Stimulated activated CD8-positive, alpha-beta memory T cell treated with anti-CD3 and anti-CD28 coated beads, Interleukin-4, amount 100 ng/mL, for 24 hours (primary cell): ENCODE measurements at places on chromosomes 6 and 20.

GRCh38 chr6:24899997-24900325 is 35.8 kb downstream of the RIPOR2 start:
- DNase-seq: no peak

- no peak for DNase-seq
Measured at GRCh38 chr20:54305421-54305820, 97.5 kb downstream of the PFDN4 start.

GRCh38 chr20:23003881-23004460 is 31.1 kb upstream of the SSTR4 start:
- no peak for DNase-seq

DNA sequence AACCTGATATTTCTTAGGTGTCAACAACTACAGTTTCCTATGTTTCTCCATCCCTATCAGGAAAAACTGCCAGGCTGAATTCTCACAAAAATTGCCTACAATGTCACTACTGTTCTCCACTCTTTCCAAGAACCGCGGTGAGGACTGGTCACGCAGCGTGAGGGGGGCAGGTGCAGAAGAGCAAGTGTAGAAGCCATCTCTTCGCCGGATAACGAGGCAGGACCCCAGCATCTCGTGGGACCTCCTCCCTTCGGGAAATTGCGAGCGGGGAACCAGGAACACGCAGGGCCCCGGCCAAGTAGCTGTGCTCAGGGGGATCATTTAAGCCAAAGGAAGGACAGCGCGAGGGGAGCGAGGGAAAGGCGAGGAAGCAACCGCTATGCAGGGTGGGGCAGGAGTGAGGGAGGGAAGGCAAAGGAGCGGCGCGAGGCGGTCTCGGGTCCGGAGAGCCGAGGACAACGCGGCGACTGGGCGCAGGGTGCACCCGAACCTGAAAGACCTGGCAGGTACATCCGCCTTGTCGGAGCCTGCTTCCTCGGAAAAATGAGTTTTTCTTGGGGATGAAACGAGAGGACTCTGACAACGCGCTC is 559 bp downstream of the APMAP start:
- no peak for DNase-seq

GRCh38 chr6:47780510-47781356 is 1.1 kb upstream of the OPN5 start:
- DNase-seq: no peak

- no peak for DNase-seq
Measured at GRCh38 chr20:39874049-39874893, 814.8 kb downstream of the MAFB start.

GRCh38 chr6:87731080-87731479 is 29.0 kb upstream of the AKIRIN2 start:
- DNase-seq: no peak

DNA sequence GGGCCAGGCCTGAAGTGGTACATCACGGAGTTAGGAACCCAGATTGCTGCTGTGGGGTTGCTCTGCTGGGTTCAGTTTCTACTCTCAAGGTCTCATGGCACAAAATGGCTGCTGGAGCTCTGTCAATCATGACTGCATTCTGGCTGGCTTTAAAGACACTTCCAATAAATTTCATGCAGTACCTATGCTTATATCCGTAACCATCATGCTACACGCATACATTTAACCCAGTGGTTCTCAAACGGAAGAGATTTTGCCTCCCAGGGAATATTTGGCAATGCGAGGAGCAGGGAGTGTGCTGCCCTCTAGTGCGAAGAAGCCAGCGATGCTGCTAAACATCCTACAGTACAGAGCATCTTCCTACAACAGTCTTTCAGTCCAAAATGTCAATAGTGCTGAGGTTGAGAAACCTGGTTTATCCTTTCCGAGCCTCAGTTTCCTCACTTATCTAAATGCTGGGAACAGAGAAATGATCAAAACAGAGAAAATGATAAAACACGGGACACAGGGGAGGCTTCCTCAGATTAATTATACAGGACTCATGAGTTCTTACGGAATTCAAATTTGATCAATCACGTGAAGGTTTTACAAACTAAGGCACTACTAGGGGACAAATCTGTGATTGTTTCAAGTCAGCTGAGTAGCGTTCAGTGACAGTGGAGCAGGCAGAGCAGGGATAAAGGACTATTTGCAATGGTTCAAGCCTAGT is 9.6 kb upstream of the SLC2A10 start:
- DNase-seq: no peak

DNA sequence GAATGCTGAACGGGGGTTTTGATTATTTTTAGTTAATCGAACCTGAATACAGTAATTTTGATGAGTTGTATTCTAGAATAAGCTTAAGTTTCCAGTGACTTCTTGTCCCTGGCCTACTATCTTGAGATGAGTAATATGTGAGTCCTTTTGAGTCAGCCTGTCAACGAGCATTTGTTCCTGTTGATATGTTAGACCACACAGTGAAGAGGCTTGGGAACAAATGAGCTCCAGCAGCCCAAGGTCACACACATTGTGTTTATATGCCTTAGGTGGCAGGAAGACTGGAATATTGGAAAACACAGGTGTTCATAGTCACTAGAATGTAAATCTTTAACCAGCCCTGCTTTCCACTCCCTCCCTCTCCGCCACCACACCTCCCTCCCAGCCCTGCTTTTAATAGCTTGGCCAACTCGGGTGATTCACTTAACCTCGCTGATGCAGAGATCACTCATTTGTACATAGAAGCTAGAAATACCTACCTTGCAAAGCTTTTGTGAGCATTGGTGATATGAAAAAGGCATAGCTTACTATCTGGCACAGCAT is 9.1 kb downstream of the SMPDL3A start:
- DNase-seq: no peak

DNA sequence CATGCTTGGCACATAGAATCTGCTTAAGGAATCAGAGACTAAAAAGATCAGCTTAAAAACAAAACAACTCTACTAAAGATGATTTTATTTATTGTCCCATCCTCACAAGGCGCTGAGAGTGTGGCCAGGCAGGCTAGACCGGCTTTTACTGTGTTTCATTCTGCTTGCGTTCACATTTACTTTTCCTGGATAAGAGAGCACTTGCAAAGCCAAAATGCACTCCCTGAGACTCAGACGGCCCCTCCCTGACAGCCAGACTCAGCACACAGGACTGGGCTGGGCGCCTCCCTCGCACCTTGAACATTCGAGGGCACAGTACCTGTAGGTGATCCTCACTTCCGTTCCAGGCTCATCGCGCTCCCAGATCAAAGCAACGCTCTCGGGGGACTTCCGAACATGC is 10.2 kb downstream of the ACSS1 start:
- DNase-seq: no peak

DNA sequence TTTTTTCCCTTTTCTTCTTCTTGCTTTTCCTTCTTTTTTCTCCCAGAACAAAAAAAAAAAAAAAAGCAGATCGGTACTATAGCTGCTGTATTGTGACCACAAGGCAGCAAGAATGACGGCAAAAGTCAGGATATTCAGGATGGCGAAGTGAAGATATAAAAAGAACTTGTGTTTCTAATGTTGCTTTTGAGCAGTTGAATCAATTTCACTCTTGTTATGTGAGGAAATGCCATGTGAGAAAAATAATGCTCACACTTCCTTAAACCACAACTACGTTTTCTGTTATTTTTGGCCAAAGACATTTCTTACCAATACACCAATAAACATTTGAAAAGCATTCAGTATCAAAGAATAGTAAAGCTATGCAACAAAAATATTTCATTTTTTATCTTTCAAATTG is 510.5 kb downstream of the HACE1 start:
- no peak for DNase-seq

DNA sequence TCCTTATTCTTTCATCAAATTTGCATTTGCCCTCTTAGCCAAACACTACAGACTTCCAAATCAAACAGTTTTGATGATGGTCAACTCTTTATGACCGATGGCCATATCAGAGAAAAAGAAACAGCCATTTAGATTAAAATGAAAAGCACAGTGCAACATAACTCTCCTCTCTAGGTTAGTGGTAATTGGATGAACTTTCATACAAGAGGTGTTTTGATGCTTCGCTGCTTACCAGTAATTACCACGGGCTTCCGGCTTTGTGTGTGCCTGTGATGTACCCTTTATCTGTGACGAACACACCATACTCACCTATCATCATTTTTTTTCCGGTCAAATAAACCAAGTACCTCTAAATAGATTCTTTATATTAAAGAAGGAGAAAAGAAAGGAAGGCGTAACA is 181.8 kb downstream of the FOXA2 start:
- no peak for DNase-seq

- DNase-seq: no peak
Measured at GRCh38 chr6:155185544-155185943, 78.3 kb upstream of the CLDN20 start.

GRCh38 chr20:8579035-8579434 is 447.0 kb downstream of the PLCB1 start:
- DNase-seq: no peak

GRCh38 chr6:168113226-168113625 is 34.2 kb upstream of the FRMD1 start:
- no peak for DNase-seq

DNA sequence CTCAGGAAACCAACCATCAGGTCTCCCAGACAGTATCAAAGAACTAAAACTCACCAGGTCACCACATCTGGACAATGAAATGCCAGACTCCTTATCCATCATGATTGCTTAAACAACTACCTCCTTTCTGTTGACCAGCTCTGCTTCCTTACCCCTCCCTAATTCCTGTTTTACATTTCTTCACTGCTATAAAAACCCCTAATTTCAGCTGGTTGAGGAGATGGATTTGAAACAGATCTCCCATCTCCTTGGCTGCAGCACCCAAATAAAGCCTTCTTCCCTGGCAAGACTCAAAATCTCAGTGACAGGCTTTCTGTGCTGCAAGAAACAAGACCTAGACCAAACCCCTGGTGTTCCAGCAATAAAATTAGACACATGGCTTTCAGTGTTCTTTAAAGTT is 40.3 kb downstream of the MYLK4 start:
- no peak for DNase-seq

DNA sequence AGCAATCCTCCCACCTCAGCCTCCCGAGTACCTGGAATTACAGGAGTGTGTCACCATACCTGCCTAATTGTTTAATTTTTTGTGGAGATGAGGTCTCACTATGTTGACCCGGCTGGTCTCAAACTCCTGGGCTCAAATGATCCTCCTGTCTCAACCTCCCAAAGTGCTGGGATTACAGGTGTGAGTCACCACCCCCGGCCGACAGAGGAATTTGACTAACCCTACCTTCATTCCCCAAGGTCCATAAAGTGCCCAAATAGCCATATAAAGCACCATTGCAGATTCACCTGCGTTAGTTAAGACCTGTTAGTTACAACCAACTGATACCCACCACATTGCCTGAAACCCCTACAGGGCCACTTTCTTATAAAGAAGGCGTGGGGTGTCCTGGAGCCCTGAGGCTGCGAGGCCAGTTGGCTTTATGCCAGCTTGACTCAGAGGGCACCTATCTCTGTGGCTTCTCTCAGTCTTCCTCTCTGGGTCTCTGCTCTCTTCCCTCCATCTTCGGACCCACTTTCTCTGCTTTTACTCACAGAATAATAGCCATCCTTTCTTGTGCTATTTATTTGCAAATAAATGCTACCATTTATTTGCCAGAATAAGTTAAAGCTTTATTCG is 65.6 kb downstream of the SLC2A10 start:
- no peak for DNase-seq

DNA sequence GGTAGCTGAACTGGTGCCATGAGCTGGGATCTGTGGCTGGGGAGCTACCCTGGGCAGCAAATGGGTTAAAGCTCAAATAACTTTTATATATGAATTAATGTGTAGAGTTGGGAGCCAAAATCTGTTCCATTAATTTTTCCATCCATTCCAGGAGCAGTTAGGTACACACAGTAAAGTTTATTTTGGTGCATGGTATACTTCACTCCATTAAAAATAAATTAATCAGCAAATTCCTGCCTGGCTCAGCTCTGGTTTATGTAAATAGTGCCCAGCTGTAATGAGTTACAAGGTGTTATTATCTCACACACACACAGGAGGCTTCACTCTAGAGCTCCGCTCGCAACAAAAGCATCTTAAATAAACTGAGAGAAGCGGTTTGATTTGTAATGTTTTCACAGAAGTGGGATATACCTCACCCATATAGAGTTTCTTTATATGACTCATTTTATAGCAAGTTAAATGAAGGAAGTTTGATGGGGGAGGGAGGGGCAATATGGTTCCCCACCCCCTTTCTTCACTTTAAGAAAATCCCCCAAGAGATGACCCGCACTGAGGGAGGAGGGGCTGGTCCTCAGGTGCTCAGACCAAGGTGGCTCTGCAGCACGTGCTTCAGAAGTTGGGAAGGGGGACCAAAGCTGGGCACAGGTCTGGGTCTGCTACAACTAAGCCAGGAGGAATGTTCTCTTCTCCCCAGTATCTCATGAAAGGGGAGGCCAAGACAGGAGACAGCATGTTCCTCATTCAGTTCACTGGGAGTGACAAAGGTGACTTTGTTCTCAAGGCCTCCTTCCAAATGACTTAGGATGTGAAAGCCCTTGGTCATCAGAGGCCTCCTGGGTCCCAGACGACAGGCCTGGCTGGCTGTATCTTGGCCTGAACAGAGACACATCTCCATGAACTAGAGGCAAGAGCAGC is 10.5 kb upstream of the FAM83C start:
- no peak for DNase-seq

GRCh38 chr20:8431538-8432434 is 299.7 kb downstream of the PLCB1 start:
- DNase-seq: no peak

- DNase-seq: no peak
Measured at GRCh38 chr20:1338096-1338495, 9.2 kb upstream of the SDCBP2 start.

DNA sequence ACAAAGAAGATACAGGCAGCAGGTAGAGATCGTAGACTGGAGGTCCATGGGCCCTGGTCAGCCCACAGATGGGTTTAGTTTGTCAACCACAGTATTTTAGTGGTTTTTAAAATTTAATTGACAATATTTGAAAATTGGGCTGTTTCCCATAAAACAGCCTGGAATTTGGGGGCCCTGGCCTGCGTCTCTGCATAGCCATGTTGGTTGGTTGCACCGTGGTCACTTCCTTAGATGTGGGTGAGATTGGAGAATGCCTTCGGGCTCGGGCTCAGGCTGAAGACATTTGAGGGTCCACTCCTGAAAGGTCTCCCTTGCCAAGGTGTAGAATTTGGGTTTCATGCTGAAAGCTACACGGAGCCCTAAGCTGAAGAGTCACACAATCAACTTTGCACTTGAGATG is 7.7 kb downstream of the DUSP22 start:
- DNase-seq: no peak

DNA sequence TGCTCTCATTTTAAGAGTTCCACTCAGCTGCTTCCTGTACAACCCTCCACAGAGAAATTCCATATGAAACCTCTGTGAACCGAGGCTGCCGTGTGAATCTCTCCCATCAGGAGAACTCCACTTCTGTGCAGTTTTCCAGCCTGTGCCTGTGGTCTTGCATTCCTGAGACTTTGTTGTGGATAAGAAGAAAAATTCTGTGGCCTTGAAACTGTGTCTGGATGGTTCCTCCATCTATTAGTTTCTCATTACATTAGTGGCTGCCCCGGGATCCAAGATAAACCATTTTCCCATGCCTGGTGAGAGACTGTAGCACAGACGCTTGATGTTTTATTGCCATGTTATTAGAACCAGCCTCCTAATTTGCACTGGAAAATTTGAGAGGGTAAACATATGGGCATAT is 40.8 kb upstream of the TIAM2 start:
- no peak for DNase-seq

- no peak for DNase-seq
Measured at GRCh38 chr6:117951783-117952182, 44.7 kb downstream of the SLC35F1 start.
